Cortex of kidney (tissue), 1 donor: ENCODE measurements at places on chromosomes 12 and 14.

- DNase-seq = no peak
Observed at GRCh38 chr14:106094654-106095189, 568.3 kb downstream of the TMEM121 start.

GRCh38 chr12:9730011-9730410 is 2.9 kb downstream of the CLECL1 start:
- DNase-seq = no peak

GRCh38 chr12:131815131-131815530 is 13.1 kb upstream of the MMP17 start:
- no peak for DNase-seq

DNA sequence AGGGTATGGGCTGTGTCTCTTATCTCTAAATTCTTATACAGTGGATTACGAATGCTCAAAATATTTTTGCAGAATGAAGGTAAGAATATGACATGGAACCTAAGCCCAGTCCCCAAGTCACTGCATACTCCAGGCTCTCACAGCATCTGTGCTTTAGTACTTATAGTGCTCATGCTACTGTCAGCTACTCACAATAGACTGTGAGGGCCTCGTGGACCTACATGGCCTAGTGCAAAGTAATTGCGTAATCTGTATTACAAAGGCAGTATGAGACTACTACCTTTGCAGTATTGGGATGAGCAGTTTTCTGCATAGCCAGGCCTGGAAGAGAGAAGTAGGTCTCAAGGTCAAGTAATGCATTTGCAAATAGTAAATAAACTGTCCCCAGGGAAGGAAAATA is 27.9 kb downstream of the VWF start:
- no peak for DNase-seq

GRCh38 chr12:124174451-124175348 is 120.2 kb upstream of the RFLNA start:
- no peak for DNase-seq
